COLO829 (cell line): ENCODE measurements at places on chromosomes 11 and 22.

GRCh38 chr11:76759517-76759916 is 23.6 kb upstream of the TSKU start:
- no peak for DNase-seq

GRCh38 chr11:68383976-68384501 is 71.6 kb downstream of the LRP5 start:
- peak; percentile 37 for DNase-seq

GRCh38 chr11:36672815-36673450 is 74.9 kb upstream of the RAG2 start:
- peak; percentile 28 for DNase-seq

- DNase-seq, result no peak
These were observed 51.6 kb downstream of the ETS1 start for GRCh38 chr11:128535468-128536457.

DNA sequence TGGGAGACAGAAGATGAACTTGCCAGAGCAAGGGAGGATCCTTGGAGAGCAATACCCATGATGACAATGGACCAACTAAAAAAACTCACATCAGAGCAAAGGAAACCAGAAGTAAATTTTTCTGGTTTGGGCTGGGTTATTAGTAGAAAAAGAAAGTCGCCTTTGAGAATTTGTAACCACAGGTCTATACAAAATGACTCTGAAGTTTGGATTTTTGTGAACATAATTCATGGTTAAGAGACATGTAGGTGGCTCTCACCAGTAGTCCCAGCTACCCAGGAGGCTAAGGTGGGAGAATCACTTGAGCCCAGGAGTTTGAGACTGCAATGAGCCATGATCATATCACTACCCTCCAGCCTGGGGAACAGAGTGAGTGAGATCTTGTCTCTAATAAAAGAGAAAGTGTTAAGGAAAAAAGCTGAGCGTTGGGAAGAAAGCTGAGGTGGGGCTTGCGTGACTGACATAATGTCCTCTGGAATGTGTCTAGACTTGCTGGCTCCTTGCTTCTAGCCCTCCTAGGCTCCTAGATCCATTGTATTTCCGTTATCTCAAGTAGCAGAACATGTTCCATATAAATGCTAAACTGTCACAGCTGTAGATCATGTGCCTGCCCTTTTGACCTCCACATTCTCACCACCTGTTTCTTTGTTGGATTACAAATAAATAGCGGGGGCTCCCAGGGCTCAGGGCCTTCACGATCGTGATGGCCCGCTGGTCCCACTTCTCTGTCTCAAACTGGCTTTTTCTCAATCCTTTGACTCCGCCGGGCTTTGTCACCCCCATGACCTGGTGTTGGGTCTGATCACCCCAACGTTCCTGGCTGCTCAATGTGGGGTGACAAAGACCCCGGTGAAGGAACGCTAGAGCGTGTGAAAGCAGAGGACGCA is 56.2 kb upstream of the SC5D start:
- DNase-seq, result peak; percentile 18

DNA sequence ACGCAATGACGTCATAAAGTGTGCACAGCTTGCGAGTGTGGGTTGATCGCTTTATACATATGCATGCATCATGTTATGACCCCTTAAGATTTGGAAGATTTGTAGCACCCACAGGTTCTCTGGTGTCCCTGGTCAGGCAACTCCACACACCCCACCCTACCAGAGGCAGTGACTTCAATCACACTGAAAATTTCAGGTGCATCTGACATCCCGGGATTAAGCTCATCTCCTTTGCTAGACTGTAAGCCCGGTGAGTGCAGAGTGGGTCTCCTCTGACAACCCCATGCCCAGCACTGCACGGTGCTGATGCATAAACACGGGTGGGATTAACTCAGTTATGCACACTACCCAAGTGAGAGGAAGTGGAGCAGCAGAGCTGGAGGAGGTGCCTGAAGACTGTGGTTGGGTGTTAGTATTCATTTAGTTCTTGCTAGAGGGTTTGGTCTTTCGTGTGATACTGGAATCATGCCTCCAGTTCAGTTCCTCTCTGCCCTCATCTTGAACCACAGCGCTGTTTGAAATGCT is 6.5 kb downstream of the ARSA start:
- DNase-seq, result no peak

DNA sequence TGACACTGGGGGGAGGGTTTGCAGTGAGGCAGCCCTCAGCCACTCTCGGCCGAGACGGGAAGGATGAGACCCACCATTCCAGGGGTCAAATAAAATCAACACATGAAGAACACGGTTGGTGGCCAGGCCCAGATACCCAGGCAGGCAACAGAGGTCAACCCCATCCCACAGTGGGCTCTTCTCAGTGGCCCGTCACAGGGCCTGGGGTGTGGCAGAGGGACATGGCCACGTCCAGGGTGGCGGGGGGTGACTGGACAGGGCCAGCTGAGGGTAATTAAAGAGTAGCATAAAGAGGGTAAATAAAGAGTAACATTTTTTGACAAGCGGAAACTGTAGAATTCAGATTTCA is 188.4 kb downstream of the ARHGAP42 start:
- no peak for DNase-seq

DNA sequence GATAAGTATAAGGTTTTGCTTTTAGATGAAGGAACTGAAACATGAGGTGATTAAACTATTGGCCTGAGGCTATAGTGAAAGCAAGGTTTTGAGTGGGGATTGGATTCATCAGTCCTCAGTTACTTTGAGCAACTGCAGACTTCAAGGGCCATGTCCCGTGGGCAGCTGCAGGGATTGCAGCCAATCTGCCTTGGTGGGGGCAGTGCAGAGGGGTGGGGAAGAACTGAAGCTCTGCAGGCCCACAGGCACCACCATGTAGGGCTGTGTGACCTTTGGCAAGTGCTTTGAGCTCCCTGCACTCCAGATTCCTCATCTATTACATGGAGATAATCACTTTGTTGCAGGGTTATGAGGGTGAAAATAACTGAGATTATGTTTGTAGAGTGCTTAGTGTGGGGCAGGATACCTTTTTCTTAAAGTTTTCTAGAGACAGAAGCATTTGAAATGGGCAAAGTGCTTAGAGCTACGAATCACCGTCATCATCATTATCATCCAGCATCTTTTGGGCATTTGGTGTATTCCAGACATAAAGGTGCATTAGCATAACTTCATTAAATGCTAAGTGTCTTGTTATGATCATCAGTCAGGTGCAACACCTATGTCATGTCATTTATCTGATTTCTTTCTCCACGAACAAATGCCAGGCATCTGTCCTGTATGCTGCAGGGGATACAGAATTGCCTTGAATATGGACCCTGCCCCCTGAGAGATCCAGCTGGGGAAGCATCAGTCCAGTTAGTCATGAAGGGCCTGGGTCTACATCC is 72.1 kb upstream of the TENM4 start:
- no peak for DNase-seq

DNA sequence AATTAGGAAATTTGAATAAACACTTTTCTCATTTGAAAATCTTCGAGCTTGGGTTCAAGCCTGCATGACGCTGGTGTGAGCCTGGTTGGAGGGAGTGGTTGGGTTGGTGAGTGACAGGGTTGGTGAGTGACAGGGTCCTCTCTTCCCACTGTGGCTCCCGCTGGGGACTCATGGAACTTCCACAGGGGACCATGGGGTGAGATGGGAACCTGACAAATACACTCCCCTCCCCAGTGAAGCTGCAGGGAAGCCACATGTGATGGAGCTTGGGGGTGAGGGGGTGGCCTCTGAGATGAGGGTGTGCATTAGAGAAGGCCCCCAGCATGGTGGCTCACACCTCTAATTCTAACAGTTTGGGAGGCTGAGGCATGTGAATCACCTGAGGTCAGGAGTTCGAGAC is 66.8 kb downstream of the RTL6 start:
- no peak for DNase-seq

DNA sequence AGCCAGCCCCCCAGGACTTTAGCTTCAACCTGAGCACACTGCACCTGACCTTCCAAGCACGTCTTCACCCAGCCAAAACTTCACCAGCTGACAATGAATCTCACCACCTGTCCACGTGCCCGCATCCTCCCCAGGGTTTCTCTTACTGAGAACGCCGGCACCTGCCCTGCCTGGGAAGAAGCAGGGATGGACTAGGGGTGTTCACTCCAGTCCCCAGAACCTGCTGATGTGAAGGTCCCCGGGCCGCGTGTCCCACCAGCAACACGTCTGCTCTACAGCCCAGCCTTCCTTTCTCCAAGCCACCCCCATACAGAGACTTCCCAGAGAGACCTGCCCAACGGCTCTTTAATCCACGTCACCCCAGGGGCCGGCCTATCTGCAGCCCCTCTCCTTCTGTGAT is 12.8 kb downstream of the CPT1A start:
- DNase-seq, result no peak

- DNase-seq, result no peak
These were observed 193.9 kb upstream of the RAG2 start for GRCh38 chr11:36791957-36792356.

DNA sequence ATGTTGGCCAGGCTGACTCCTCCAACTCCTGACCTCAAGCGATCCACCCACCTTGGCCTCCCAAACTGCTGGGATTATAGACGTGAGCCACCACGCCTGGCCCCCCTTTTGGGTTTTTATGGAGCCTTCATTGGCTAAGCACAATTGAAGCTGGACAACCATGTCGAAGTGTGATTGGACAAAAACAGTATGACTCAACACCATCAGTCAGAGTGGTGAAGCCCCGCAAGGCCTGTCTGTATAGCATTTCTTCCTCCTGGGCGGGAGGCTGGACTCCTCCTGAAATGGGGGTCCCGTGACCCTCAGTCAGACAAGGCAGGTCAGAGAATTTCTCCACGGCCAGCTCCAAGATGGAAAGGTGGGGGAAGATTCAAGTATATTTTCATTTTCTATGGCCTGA is 3.1 kb upstream of the PARVB start:
- DNase-seq, result no peak

- no peak for DNase-seq
These were observed 502.1 kb downstream of the MN1 start for GRCh38 chr22:27299181-27300085.

DNA sequence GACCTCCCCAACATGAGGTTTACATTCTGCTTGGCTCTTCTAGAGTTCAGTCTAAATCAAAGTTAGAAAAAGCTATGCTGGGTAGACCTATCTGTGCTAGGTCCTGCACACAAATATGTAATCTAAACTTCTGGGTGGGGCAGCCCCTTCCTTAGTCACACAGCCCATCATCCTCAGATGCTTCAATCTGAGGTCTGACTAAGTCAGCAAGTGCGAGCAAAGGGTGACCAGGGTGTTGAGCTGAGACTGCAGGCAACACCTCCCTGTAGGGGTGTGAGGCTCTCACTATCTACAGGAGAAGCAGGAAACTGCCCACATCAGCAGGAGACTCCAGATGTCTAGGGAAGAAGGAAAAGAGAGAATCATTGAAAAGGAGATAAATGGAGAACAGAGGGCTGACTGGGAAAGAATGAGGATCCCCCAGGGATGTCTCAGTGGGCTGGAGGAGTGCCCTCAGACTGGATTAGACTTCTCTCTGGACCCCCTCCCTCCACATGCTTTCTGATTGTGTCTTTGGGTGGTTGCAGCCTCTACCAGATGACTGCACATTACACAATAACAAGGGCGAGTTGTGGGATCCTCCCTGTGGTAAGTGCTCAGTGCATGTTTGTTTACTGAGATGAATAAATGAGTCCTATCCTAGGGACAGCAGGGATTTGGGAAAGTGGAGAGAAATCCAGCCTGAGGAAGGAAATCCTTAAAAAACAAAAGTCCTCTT is 266.2 kb upstream of the PLET1 start:
- DNase-seq, result no peak

- no peak for DNase-seq
These were observed 14.5 kb upstream of the GAB2 start for GRCh38 chr11:78432058-78432515.

GRCh38 chr11:10392095-10393079 is 62.7 kb upstream of the AMPD3 start:
- peak; percentile 38 for DNase-seq

DNA sequence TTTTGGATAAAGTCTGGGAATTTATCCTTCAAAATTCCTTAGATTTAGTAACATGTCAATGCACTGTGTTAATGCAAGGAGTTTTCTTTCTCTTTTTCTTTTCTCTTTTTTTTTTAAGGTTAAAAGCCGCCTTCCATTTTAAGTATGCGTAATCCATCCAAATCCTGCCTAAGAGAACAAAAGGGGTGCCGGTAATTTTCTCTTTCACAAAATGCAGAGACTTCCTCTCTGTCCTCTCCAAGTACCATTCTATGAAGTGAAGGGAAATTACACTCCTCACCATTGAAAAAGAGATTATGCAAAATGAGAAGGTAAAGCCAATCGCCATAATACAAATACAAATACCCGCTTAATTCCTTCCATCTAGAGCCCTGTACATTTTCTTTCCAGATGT is 273.8 kb downstream of the BLID start:
- DNase-seq, result no peak

DNA sequence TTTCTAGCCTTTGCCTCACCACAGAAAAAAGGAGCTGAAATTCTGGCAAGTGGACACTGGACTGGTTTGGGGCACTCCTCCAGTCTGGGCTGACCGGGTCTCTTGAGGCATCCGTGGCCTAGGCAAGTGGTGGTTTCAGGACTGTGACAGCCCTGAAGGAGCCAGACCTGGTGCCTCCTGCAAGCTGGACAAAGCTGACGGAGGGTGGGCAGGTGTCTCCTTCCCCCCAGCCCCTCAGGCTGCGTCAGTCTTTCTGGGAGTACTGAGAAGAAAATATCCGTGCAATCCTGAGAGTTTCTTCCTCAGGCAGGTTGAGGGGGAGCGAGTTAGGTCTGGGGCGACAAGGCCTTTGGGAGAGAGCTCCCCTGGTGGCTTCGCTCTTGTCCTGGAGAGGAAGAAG is 4.3 kb upstream of the UCP3 start:
- no peak for DNase-seq

- no peak for DNase-seq
These were observed 10.0 kb upstream of the KLHL35 start for GRCh38 chr11:75443043-75443442.

- no peak for DNase-seq
These were observed 350.5 kb downstream of the CNTN5 start for GRCh38 chr11:99371257-99371656.

DNA sequence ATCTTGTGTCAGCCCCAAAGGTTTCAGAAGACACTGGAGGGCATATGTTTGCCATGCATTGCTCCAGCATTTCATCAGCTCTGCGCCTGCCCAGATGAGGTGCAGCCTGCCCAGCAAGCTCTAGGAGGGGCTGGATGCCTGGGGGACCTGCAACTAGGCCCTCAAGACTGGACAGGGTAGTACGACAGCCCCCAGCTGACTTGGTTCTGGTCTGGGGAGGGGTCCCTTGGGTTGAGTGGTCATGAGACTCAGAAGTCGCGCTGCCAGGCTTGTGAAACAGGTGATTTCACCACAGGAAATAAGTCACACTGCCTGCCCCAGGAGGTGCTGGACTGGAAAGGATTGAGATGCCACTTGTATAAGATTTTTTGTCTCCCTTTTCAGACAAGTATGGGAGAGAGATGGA is 23.4 kb downstream of the TPBGL start:
- no peak for DNase-seq

GRCh38 chr22:18954990-18955571 is 19.0 kb upstream of the PRODH start:
- DNase-seq, result no peak

- DNase-seq, result no peak
These were observed 257.4 kb downstream of the BRD1 start for GRCh38 chr22:49570032-49570848.

- DNase-seq, result no peak
These were observed 18.4 kb upstream of the CTSC start for GRCh38 chr11:88355887-88356286.
